NCI-H226 (cell line): ENCODE measurements at places on chromosomes 7 and 10.

DNA sequence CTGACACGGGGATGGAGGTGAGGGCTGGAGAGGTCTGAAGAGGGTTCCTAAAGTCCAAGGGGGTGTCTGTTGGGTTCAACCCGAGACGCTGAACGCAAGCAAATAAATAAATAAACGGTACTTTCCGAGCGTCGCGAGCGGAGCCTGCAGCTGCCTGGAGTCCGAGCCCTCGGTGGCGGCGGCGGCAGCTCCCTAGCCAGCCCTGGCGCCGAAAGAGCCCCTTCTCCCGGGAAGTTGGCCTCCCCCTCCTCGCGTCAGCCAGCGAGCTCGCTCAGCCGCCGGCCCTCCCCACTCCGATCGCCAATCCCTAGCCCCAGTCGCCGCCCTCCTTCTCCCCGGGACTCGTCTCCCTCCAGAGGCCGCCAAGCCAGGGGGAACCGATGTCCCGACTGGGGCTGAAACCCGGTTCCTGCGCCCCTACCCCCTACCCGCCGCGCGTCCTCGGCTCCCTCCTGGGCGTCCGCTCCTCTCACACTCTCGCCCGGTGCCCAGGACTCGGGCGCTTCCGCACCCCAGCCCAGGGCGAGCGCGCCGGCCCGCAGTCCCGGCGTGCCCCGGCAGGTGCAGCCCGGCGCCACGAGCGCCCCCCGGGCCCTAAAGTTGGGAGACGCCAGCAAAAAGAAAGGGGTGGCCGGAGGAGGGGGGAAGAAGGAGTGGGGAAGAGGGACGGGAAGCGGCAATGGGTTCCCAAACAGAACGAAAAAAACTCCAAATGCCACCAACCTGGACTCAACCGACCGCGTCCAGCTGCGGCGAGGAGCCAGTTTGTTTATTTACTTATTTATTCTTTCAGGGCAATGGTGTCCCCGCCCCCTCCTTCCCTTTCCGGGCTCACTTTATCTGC lies at the start of gene GFRA1:
TSS of gene GFRA1 (minus strand) at position 767 of the 844 bp plus-strand sequence. CDS start 1,177 bp downstream, outside the sequence.
- DNase-seq, result no peak

GRCh38 chr10:15775513-15775912 lies 55.8 kb upstream of the ITGA8 start:
- DNase-seq, result peak; percentile 52

- no peak for DNase-seq
Observed at GRCh38 chr10:34826857-34827766, 12.0 kb upstream of the PARD3 start.

GRCh38 chr10:36730316-36730715 lies 395.1 kb upstream of the ANKRD30A start:
- no peak for DNase-seq

DNA sequence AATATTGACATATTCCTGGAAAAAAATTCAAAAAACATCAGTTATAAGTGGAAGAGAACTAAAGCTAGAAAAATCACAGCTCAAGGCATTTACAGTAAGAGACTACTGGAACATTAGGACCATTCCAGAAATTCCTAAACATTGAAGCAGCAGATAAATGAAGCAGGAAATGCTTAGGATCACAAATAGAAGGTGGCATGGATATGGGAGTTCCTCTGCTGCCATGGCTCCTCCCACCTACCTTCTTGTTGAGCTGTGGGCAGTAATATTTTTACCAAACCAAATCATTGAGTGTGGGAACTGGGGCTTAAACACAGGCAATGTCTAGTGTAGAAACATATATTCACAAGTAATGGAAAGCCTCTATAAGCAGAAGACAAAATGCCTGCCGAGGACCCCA lies 292.8 kb downstream of the ANKRD7 start:
- DNase-seq, result peak; percentile 71

GRCh38 chr7:46664453-46664852 lies 743.4 kb upstream of the IGFBP3 start:
- no peak for DNase-seq

DNA sequence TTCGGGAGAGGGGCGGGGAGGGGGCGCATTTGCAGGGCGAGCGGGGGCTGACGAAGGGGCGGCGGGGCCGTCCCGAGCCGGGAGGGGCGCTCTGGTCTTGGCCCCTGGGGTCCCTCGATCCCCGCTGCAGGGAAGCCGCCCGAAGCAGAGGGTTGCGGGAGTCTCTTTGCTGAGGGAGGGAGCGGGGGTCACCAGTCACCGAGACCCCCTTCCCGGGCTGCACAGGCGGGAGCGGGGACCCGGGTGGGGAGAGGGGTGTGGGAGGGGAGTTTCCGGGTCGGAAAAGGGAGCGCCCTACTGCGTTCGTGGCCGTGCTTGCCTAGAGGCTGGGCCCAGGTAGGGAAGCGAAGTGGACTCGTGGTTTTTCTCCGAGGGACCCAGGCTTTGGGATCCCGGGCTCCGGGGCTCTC lies 422 bp downstream of the AP1S1 start:
- DNase-seq, result no peak

- no peak for DNase-seq
Observed at GRCh38 chr10:567869-568268, 121.6 kb downstream of the DIP2C start.

GRCh38 chr7:74202841-74203556 lies 6.8 kb upstream of the LAT2 start:
- DNase-seq, result peak; percentile 26

- DNase-seq, result peak; percentile 81
Observed at GRCh38 chr10:93471110-93471651, 11.0 kb downstream of the MYOF start.

DNA sequence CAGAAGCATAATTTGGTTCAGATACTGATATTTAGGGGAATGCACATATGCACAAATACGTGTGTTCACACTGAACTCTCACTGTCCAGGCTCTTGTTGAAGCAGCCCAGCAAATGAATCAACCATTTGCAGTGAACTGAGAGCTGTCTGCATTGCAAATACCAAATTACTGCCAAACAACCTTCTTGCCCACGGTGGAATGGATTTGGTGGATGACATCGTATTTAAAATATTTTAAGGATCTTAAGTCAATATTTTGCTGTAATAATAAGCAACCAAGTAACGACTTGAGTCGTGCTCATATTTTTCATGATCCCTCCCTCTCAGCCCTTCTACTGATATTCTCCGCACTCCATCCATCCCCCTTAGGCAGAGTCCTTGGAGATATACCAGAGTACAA lies 107.9 kb upstream of the FEZF1 start:
- DNase-seq, result peak; percentile 15

DNA sequence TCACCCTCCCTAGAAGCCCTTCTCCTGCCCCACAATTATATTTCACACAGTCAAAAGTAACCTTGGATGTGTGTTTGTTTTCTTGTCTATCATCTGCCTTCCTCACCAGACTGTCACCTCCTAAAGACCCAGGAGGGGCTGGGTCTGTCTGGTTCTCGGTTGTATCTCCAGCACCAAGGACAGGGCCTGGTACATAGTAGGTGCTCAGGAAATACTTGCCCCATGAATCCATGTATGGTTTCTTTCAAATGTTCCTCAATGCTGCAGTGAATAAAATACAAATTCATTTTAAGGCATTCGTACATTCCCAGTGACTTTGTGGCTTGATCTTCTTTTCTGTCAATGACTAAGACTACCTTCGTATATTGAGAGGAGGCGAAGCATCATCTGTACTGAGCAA lies 122.9 kb upstream of the ZNF716 start:
- DNase-seq, result no peak

DNA sequence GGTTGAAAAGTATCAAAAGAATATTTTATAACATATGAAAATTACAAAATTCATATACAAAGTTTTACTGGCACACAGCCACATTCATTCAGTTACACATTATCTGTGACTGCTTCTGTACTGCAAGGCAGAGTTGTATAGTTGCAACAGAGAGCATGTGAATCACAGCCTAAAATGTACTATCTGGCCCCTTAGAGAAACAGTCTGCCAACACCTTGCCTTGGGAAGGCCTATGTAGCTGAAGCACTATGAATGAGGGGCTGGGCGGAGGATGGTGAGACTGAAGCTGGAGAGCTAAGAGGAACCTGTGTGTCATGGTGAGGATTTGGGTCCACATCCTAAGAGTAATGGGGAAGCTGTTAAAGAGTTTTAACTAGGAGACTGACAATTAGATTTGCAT lies 35.7 kb downstream of the PDZD8 start:
- DNase-seq, result peak; percentile 58

GRCh38 chr10:20931156-20931795 lies 34.2 kb upstream of the NEBL start:
- no peak for DNase-seq

DNA sequence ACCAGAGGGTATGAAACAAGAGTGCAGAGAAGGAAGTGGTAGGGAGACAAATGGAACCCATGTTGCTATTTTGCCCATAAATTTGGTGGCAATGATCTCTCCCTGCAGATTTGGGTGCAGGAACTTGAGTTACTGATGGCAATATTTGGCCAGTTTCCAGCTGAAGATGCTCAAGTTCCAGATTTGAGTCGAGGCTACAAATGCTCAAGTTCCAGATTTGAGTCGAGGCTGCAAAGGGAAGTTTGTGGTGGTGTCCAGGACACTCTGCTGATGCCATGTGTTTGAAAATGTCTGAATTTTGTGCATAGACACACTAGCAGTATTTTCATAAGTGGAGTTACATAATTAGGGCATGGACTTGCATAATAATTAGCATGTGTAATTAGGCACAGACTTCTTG lies 40.8 kb downstream of the TBXAS1 start:
- DNase-seq, result no peak

- no peak for DNase-seq
Observed at GRCh38 chr10:48677625-48678024, 7.0 kb upstream of the WDFY4 start.

DNA sequence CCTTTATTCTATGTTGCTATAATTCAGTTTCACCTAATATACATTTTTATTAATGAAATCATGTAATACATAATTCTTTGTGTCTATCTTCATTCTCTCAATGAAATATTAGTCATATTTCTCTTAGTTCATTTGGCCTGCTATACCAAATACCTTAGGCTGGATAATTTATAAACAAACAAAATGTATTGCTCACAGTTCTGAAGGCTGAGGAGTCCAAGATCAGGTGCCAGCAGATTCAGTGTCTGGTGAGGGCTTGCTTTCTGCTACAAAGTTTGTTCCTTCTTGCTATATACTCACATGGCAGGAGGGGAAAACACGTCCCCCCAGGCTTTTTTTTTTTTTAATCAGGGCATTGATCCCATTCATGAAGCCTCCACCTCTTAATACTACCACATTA lies 143.4 kb upstream of the GRB10 start:
- no peak for DNase-seq

DNA sequence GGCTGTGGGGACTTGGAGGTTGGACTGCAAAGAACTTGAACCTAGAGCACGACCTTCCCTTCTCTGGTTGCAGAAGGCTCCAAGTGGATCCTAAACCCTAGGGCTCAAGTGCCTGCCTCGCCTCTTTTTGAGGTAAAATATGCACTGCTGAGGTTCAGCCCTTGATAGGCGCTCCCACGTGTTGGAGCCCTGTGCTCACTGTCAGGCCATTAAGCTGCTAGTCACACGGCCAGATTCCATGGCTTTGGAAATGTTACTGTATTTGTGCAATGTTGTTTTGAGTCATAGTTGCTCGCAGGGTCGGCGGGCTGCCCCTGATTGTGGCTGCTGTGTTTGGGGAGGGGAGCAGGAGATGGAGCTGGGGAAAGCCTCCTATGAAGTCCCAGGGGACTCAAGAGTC lies 39.8 kb upstream of the PCBD1 start:
- no peak for DNase-seq

DNA sequence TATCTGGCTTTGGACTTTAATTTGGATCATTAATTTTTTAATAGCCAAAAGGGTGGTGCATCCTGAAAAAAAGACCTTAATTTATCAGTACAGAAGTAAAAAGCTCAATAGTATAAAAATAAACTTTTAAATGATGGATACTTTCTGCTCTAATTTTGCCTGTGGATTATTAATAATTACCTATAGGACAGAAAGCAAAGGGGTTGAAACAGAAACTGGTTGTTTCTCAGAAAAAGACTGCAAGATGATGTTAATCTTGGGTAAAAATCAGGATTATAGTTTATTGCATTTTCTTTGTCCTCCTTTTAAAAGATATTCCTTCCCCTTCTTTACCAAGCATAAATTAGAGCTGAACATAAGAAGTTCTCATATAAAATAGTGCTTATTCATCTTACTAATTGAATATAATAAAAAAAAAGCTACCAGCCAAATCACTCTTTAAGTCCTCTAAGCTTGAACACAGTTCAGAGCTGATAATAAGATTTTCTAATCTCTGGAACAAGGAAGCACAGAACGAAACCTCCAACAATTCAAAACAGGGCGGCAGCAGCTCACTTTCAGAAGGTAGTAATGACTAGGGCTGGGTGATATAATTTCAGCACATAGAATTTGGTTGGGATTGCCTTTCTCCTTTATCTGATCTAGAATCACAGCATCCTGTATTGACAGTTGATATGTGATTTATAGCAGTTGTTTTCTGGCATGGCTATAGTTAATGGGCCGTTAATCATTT lies 8.1 kb upstream of the GPR85 start:
- no peak for DNase-seq

GRCh38 chr7:24200407-24200966 lies 83.5 kb upstream of the NPY start:
- DNase-seq, result no peak

GRCh38 chr7:116802746-116803152 lies 59.6 kb upstream of the CAPZA2 start:
- peak; percentile 39 for DNase-seq

DNA sequence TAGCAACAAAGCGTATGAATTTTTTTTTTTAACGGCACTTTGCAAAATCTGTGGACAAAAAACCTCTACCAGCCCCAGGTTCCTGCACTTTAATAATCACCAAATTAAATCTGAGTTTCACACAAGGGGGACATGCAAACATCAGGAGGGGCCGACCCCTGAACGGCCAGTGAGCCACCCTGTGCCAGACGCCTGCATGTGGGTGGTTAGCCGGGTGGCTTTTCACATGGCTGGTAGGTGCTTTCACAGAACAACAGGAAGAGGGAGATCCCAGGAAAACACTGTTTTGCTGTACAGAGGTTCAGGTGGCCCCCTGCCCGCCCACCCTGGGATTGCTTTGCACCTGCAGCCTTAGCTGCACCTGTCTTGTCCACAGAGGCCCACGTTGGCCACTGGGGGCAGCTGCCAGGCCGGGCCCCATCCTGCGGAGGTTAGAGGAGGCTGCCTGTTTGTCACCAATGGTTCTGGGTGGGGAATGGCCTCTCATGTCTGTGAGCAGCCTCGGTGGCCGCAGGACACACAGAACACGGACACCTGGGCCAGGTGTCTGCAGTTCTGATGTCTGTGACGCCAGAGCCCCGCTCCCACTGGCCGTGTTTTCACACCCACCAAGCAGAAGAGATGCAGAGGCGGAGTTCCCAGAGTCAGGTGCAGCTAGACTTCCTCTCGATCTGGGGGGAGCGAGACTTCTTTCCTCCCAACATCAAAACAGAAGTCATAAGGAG lies 107.7 kb downstream of the FAM53B start:
- no peak for DNase-seq
